ENCODE measurements at places on chromosomes 4 and X. TPM values are rescaled to one million over a fixed set of nuclear protein-coding genes. Genes with fewer than 3 reads are reported as not detected.

DNA sequence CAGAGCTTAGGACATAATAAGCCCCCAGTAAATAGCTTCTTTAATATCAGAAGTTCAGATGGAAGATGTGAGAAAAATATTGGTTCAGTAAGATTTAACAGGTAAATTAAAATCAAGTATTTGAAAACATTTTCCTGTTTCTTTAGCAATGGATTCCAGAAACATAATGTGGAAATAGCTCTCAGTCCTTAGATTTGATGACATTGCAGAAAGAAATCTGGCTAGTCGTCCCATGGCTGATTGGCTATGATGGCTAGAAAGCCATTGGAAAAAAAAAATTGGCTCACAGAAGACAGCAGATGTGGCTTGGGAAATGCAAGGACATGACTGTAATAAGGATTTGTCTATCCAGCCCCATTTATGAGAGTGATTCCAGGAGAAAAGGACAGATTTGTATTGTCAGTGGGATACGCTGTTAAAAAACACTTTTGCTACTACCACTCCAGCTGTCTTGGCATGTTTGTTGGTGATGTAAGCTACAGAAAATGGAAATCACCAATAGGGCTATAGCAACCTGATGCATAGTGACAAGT lies 78.3 kb downstream of the AR start:
- H3K4me1 ChIP-seq: no peaks in the 10 kb centered on the region
- H3K27ac ChIP-seq: no peak overlapping the region
- H3K36me3 ChIP-seq: peaks cover under 1% of the 10 kb centered on the region
- no peak for DNase-seq

DNA sequence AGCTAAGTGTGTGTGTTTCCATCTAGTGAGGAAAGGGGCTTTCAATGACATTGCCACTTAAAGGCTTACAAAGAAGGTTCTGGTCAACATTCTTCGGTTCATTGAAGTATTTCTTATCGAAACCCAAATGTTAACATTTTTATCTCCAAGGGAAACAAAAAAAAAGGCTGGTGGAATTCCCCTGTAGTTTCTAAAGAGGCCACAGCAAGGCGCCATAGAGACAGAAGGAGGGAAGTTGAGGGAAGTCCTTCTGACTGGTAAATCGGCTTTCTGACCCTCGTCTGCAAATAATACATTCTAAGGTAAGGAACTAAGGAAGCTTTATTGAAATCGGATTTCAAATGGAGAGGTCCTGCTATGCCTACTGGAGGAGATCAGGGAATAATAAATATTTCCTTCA lies 1.7 kb upstream of the ZFP42 start:
- H3K27me3 ChIP-seq: peaks cover 5% of the 10 kb centered on the region
- H3K27ac ChIP-seq: no peak overlapping the region
- no peak for DNase-seq
- no peaks in the 10 kb centered on the region for H3K4me1 ChIP-seq
- H3K36me3 ChIP-seq: peaks cover 20% of the 10 kb centered on the region

DNA sequence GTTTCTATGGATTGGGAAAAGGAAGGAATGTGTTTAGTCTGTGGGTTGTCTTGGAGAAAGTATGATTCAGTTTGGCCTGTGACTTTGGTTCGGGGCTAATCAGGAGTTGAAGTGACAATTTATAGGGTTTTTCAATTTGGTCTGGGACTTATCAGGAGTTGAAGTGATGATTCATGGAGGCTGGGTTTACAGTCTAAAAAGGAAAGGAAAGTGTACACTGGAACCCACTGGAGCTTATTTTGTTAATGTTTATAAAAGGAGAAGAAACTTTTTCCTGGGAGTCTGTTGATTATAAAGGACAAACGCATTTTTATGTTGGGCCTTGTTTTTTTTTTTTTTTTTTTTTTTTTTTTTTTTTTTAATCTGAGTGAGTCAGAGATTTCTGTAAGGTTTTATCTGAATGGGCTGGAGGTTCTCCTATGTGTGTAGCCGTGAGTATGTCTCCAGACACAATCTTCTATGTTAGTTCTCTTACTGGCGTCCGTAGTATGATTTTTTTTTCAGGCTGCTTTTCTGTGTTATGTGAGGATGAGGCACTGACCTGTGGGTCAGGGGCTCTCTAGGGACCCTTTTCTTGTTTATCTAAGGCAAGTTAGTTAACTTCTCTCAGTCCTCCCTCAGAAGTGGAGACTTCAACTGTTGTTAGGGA lies 33.0 kb upstream of the RAB9B start:
- DNase-seq: no peak
- H3K4me3 ChIP-seq: no peak overlapping the region
- peaks cover 1% of the 10 kb centered on the region for H3K36me3 ChIP-seq
- no peaks in the 10 kb centered on the region for H3K4me1 ChIP-seq

Gene RPL39
- 2,946 TPM for total RNA-seq

Gene CYSLTR1
- 2.9 TPM for total RNA-seq

DNA sequence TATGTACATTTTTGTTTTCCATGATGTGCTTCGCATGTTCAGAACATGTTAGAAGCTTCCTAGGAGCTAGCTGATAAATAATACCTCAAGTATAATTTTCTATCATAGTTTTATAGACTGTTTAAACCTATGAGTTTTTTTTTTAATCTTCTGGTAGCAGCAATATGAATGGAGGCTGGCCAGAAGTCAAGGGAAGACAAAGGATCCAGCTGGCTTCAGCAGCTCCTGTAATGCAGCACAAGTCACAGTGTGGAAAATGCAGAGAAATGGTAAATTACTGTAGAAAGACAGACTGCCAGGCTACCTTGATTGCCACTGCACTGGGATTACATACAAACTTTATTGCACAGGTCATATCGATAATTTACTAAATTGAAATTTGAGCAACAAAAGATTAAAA lies 537.9 kb downstream of the IQCM start:
- DNase-seq: no peak
- H3K36me3 ChIP-seq: no peaks in the 10 kb centered on the region
- H3K4me3 ChIP-seq: no peak overlapping the region
- no peak overlapping the region for H3K27ac ChIP-seq
- no peaks in the 10 kb centered on the region for H3K4me1 ChIP-seq
- no peaks in the 10 kb centered on the region for H3K27me3 ChIP-seq

Gene KIAA1210
- total RNA-seq: not detected

DNA sequence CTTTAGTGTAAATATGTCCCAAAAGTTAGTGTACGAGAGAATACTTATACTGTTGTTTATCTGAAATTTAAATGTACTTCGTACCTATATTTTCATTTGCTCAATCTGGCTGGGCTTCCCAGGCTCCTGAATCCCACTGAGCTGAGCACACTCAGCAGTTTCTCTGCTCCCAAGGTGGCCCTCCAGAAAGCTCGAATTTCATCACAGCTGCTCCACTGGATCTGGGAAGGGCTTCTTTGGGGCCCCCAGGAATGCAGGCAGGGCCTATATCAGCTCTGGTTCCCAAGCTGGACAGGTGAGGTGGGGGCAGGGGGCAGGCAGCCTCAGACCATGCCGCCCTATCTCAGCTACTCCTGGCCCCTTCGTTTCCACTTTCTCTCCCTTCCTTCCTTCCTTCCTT lies 1.5 kb upstream of the FATE1 start:
- DNase-seq: no peak
- H3K27me3 ChIP-seq: peaks cover 37% of the 10 kb centered on the region
- H3K27ac ChIP-seq: no peak overlapping the region
- no peaks in the 10 kb centered on the region for H3K36me3 ChIP-seq
- H3K4me3 ChIP-seq: no peak overlapping the region
- no peaks in the 10 kb centered on the region for H3K4me1 ChIP-seq

DNA sequence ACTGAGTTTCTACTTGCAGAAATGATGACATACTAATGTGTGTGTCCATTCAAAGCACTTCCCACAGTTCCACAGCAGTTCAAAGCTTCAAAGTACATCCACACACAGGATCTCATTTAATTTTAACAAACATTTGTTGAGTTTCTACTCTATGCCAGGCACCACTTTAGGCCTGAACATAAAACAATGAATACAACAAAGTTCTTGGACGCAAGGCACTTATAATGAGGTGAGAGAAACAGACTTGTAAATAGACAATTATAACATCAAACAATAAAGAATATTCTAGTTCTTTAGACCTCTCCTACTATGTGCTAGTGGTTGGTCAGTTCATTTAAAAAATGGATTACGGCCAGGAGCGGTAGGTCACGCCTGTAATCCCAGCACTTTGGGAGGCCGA lies 82.0 kb upstream of the SPANXB1 start:
- peaks cover 23% of the 10 kb centered on the region for H3K4me1 ChIP-seq
- no peak for DNase-seq
- no peaks in the 10 kb centered on the region for H3K36me3 ChIP-seq
- H3K27me3 ChIP-seq: peaks cover 43% of the 10 kb centered on the region
- no peak overlapping the region for H3K27ac ChIP-seq

- no peaks in the 10 kb centered on the region for H3K4me1 ChIP-seq
- no peak for DNase-seq
- H3K27ac ChIP-seq: no peak overlapping the region
- no peaks in the 10 kb centered on the region for H3K36me3 ChIP-seq
These were observed 892 bp downstream of the IL1RAPL2 start for GRCh38 chrX:104566681-104567501.

GRCh38 chrX:3485727-3486126 lies 139.3 kb upstream of the MXRA5 start:
- no peak for DNase-seq
- H3K36me3 ChIP-seq: no peaks in the 10 kb centered on the region
- H3K4me1 ChIP-seq: no peaks in the 10 kb centered on the region
- H3K27me3 ChIP-seq: no peaks in the 10 kb centered on the region
- H3K27ac ChIP-seq: no peak overlapping the region

DNA sequence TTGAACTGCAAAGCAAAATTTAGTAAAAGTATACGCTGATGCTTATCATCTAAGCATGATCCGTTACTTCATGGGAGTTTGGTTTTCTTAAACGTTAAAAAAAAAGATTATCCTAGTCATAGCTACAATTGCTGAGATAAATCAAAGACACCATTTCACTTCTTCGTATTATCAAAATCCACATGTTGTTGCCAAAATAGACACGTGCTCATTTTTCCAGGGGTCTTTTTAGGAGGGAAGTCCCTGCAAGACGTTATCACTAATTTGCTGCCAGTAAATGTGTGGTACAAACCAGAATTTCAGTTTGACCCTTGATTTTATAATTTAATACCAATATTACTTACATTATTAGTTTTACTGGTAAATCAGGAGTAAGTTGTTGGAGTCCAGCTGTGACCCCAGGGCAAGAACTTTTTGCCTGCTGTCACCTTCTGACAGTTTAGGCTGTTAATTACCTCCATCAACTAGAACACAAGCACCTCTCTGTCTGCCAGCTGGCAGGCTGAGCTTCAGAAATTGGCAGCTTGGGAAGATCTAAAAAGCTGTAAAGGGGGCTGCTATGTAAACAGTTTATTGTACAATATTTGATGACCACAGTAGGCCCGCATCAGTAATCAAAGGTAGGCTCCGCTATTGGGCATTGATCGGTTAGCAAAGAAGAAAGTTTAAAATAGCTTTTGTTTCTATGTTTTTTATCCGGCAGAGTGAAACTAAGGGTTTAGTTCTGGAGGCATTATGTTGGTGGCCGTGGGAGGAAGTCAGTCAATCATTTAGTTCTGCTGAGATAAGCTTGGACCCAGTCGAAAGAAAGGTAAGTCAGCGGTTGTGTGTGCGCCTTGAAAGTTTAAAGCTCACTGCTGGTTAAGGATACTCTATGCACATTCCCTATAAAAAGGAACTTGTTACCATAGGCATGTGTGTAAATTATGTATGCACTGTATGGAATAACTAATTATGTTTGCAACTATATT lies 196.4 kb downstream of the FBXO8 start:
- H3K27ac ChIP-seq: no peak overlapping the region
- H3K36me3 ChIP-seq: no peaks in the 10 kb centered on the region

Gene GAB3
- total RNA-seq: 6.2 TPM

GRCh38 chr4:91116861-91117260 lies 989.7 kb downstream of the CCSER1 start:
- no peak overlapping the region for H3K27ac ChIP-seq
- H3K27me3 ChIP-seq: no peaks in the 10 kb centered on the region
- DNase-seq: no peak

DNA sequence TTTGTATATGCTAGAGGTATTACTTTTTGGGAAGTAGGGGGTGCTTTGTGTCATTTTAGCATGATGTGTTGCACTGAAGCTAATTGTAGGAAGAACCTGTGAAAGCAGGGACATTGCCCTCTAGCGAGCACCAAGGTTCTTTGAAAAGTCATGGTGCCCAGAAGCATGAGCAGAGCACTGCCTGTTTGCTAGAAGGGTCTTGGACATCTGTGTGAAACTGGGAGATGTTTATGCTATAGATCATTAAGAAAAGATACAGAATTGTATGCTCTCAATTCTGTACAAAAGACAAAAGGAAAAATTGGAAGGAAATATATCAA lies 14.7 kb downstream of the GRPR start:
- no peak overlapping the region for H3K4me3 ChIP-seq
- H3K27me3 ChIP-seq: peaks cover 66% of the 10 kb centered on the region
- H3K4me1 ChIP-seq: no peaks in the 10 kb centered on the region
- DNase-seq: no peak
- no peaks in the 10 kb centered on the region for H3K36me3 ChIP-seq

DNA sequence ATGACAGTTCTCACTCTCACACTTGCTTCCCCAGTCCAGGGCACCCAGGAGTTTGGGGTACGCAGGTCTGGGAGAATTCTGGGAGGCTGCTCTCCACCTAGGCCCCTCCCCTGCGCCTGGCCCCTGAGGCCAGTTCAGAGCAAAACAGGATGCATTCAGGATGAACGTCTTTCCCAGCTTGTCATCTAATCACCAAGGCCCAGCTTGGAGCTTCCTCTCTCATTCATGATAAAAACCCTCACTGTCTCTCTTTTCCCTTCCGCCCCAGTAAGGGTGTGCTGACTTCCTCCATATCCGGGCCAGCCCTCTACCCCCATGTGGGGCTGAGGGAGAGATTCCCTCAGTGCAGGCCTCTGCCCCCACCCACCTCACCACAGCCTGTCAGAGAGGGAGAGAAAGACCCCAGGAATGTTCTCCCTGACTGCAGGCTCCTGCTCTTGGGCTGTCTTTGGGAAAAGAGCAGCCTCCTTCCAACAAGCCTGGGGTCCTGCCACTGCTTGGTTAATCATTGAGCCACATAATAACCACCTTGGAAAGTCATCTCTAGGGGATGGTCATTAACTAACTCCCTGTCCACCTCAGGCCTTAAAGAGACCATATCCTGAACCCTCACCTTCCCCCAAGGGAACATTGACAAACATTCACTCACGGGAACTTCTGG lies 50.1 kb downstream of the STARD8 start:
- H3K4me3 ChIP-seq: no peak overlapping the region
- H3K27me3 ChIP-seq: peaks cover 56% of the 10 kb centered on the region
- H3K36me3 ChIP-seq: no peaks in the 10 kb centered on the region
- H3K4me1 ChIP-seq: peaks cover 20% of the 10 kb centered on the region
- no peak for DNase-seq
- H3K27ac ChIP-seq: no peak overlapping the region

Gene PCDH10
- not detected for total RNA-seq

GRCh38 chr4:183841001-183841400 lies 64.1 kb upstream of the STOX2 start:
- no peaks in the 10 kb centered on the region for H3K4me1 ChIP-seq
- DNase-seq: no peak
- peaks cover 16% of the 10 kb centered on the region for H3K27me3 ChIP-seq
- no peaks in the 10 kb centered on the region for H3K36me3 ChIP-seq

- no peak for DNase-seq
- H3K4me1 ChIP-seq: no peaks in the 10 kb centered on the region
- H3K27me3 ChIP-seq: peaks cover 35% of the 10 kb centered on the region
- H3K27ac ChIP-seq: no peak overlapping the region
- H3K4me3 ChIP-seq: no peak overlapping the region
- no peaks in the 10 kb centered on the region for H3K36me3 ChIP-seq
These were observed 13.8 kb downstream of the L1CAM start for GRCh38 chrX:153871946-153872878.

Gene VSIG1
- 0.25 TPM for total RNA-seq

- H3K36me3 ChIP-seq: no peaks in the 10 kb centered on the region
- peaks cover 43% of the 10 kb centered on the region for H3K27me3 ChIP-seq
- H3K4me1 ChIP-seq: no peaks in the 10 kb centered on the region
These were observed 37.8 kb downstream of the DGKK start for GRCh38 chrX:50432829-50433289.
